ENCODE measurements at places on chromosomes 16 and 17.
A peak's percentile ranks its signal among the peaks of the same experiment; 100 is the strongest.

DNA sequence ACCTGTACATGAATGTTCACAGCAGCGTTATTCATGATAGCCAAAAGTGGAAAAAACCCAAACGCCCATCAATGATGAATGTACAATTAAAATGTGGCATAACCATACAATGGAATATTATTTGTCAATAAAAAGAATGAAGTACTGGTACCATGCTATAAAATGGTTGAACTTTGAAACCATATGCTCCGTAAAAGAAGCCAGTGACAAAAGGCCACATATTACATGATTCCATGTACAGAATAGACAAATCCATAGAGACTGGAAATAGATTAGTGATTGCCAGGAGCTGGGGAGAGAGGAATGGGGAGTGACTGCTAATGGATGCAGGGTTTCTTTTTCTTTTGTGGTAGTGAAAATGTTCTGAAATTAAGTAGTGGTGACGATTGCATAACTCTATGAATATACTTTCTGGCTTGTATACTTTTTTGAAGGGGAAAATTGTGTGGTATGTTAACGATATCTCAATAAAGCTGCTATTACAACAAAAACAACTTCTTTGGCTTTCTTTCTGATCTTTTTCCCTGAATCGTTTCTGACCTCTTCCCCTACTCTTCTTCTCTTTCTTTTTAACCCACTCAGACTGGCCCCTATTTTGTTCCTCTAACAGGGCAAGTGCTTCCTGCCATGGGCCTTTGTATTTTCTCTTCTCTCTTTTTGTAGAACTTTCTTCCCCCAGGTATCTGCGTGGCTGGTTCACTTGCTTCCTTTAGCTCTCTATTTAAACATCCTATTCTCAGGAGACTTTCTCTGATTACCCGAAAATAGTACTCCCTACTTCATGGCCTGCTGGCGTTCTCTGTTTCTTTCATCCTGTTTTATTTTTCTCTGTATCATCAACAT, 67.9 kb downstream of the FTO start:
- DNase-seq = no peak

DNA sequence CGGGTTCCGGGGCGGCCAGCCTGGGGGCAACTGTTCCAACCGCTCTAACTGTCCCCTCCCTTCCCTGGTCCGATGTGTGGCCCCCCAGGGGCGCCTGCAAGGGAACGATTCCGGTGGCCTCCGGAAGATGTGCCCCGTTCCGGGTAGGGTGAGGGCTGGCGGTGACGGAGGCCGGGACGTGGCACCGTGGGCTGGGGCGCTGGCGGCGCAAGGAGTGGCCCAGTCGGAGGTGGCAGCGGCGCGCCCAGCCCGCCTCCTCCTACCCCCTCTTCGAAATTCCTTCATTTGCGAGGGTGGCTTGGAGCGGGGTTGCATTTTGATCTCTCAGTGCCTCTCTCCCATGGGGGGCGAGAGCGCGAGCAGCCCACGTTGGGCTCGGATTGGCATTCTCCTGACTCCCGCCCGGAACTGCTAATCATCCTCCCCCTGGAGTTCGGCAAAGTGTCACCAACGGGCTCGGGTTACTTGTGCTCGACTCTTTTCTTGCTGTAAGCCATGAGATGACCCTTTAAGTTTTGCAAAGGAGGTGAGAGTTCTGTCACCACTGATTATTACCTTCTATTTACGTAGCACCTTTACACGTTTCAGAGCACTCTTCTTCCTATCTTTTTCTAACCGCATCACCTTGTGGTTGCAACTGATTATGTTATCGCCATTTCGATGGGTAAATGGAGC, 622 bp downstream of the NDEL1 start:
- peak; percentile 30 for DNase-seq

DNA sequence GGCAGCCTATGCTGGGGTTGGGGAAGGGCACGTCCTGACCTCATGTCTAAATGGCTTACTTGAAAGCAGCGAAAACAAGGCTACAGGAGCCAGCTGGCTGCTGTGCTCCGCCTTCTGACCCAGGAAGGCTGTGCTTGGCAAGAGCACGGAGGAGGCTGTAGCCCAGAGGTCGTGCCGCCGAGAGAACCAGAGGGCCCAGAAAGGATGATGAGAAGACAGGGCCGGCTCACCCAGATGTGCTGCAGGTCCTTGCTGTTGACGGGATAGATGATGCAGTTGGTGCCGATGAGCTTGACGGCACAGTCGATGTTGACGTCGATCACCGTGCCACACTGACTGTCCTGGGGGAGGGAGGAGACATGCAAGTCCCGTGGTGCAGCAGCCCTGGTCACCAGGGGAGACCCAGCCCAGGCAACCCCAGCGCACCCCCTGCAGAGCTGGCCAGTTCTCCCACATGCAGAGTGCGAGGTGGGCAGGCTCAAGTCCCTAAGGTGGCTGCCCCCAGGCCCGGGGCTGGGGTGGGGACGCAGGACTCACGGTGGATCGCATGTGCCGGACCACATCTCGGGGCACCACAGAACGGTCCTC, 20.7 kb downstream of the SPHK1 start:
- DNase-seq = no peak

GRCh38 chr16:2963723-2964474, at the start of gene KREMEN2:
Gene KREMEN2, plus strand, starts transcription at chr16:2964275. Its CDS starts 246 bp downstream, at chr16:2964521.
- DNase-seq = no peak

DNA sequence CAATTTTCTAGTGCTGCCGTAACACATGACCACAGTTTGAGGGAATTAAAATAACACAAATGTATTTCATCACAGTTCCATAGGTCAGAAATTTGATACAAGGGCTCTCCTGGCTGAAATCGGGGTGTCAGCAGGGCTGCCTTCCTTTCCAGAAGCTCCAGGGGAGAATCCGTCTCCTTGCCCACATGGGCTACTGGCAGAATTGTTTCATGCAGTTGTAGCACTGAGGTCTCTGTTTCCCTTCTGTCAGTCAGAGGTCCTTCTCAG, 20.5 kb downstream of the EIF4A3 start:
- no peak for DNase-seq

- no peak for DNase-seq
These were observed 45.8 kb upstream of the LGALS9 start for GRCh38 chr17:27585153-27585681.

GRCh38 chr16:24152826-24153225, 103.3 kb upstream of the CACNG3 start:
- DNase-seq = no peak

DNA sequence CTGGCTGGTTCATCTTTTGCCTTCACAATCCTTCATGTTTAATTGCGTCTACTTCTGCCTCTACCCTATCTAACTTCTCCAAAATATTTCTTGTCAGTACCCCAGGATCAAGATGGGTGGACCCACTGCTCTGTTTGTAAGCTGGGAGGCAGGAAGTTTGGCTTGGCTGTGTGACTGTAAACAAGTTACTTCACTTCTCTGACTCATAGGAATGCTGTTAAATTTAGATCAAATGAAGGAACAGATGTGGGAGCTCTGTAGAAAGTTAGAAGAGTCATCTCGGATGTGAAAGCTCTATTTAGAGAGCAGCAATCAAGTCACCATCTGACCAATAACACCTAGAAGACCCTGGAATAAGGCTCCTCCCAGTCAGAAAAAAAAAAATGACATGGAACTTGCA, 55.2 kb upstream of the MRTFB start:
- no peak for DNase-seq

DNA sequence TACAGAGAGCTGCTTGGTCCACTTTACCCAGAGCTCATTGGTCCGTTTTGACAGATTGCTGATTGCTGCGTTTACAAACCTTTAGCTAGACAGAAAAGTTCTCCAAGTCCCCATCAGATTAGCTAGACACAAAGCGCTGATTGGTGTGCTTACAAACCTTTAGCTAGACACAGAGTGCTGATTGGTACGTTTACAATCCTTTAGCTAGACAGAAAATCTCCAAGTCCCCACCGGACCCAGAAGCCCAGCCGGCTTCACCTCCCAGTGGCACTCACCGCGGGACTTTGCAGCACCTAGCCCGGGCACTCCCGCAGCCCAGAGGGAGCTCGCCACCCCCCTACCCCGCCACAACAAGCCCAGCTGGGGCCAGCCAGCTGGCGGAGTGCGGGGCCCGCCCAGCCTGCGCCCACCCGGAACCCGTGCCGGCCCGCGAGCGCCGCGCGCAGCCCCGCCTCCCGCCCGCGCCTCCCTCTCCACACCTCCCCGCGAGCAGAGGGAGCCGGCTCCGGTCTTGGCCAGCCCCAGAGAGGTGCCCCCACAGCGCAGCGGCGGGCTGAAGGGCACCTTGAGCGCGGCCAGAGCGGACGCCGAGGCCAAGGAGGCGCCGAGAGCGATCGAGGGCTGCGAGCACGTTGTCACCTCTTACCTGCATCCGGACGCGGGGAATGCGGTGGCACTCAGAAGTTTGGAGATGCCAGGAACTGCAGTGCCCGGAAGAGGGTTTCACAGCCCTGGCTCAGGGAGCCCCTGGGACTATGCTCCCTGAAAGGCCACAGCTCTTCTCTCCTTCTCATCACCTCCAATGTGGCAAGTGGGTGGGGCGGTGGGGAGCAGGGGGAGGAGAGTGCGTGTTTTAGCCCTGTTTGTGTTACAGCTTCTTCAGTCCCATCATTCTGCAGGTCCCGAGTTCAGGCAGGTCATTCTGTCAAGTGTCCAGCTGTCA, 1504.5 kb downstream of the CDH11 start:
- no peak for DNase-seq

- no peak for DNase-seq
These were observed 1.0 kb upstream of the KCNJ2 start for GRCh38 chr17:70168044-70168976.

DNA sequence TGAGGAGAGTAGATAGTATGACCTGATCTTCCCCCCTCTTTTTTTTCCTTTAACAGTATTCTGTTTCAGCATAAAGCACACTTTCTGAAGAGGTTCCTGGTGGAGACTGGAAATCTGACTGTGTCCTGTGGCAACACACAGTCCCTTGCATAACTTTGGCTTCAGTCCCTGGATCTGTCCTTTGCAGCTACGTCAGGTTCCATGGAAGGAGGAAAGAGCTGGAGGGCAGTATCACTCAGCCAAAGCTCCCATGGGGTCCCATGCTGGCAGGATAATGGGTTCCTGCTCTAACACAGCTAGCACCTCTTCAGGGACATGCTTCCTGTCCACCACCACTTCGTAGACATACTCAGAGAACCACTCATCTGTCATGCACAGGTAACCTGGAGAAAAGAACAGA, 13.3 kb upstream of the SLC6A4 start:
- no peak for DNase-seq

DNA sequence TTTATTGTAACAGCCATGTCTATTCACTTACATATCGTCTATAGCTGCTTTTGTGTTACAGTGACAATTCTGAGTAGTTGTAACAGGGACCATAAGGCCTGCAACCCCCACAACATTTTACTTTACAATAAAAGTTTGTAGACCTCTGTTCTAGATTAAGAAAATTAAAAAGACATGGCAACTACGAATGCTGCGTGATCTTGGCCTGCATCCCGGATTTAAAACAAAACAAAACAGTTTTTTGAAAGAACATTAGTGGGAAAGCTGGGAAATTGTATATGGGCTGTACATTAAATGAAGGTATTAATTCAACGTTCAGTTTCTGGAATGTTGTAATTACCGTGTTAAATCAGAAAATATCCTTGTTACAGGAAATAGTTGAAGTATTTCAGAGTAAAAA, 64.1 kb downstream of the RMI2 start:
- no peak for DNase-seq

- no peak for DNase-seq
These were observed 71.3 kb downstream of the SMG6 start for GRCh38 chr17:2232244-2232638.

DNA sequence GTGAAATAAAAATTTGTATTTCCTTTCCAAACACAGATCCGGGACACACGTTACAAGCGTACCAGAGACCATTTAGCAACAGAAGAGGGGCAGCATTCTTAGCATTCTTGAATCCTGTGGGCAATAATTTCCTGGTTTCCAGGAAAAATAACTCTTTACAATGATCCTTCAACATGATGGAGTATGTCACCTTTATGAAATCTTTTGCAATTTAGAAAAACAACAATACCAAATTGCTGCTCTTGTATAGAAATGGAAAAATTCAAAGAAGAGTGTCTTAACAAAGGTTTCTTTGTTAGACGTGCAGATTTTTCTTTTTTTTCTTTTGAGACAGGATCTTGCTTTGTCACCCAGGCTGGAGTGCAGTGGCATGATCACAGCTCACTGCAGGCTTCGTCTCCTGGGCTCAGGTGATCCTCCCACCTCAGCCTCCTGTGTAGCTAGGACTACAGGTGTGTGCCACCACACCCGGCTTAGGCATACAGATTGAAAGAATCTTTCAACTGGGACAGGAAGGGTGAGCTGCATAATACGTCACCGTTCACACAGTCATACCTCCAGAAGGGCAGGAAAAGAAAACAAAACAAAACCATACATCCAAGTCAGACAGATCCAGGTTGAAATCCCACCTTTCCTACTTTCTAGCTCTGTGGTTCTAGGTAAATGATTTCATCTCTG, 10.8 kb upstream of the GCSH start:
- no peak for DNase-seq

DNA sequence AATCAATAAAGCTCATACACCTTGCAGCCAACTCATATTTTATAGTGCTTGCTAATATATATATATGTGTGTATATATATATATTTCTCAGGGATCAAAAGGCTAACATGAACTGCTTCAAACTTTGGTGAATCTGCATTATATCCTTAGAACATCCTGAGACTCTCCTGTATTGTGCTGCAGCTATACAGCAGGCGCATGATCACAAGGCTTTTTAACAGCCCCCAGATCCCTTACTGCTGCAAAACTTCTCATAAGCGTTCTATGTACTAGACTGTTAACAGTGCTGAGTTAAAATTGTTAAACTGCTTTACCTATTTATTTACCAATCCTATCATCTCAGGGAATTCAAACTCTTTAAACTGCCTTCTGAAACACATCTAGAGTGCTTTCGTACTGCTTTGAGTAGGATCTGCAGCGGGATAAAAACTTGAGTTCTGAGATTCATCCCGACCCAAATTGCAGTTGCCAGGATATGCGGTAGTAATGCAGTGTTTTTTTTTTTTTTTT, 1.3 kb downstream of the GPATCH8 start:
- DNase-seq = no peak

DNA sequence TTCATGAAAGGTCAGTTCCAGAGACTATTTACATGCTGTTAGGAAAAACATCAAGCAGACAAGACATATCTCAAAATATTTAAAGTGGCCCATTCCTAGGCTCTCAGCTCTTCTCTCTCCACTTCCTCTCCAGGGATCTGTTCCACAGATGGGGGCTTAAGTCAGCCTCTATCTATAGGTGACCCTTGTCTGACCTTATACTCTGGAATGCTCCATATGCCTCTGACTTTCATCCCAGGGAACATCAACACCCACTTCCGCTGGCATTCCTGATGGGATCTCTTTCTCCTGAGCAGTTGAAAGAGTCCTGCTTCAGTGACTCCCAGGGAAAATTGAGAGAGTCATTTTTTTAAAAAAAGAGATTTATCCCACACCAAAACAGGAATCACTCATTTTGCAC, 11.5 kb upstream of the WIPI1 start:
- no peak for DNase-seq

DNA sequence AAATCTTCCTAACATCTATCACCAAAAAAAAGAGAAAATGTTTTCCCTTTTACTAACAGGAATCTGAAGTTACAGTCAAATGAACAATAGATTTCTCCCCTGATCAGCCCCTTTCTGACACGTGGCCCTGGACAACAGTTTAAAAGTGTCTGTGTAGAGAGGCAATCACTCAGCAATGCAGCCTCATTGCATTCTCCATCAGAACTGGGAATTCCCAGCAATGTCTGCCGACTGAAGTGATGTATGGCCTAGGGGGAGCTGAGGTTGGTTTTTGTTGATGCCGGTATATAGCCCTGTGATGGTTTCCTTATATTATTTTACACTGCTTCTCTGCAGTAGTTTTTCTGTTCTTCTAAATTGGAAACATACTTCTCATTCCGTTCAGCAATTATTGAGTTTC, 904.3 kb upstream of the CDH8 start:
- no peak for DNase-seq

GRCh38 chr16:80875616-80876015, 71.2 kb upstream of the CDYL2 start:
- DNase-seq = no peak
